ENCODE measurements at places on chromosomes 4 and X.
A peak's percentile ranks its signal among the peaks of the same experiment; 100 is the strongest.

GRCh38 chr4:6229095-6229494 is 28.7 kb upstream of the JAKMIP1 start:
- no peak for DNase-seq

GRCh38 chr4:123522646-123523045 is 126.1 kb downstream of the SPRY1 start:
- no peak for DNase-seq

DNA sequence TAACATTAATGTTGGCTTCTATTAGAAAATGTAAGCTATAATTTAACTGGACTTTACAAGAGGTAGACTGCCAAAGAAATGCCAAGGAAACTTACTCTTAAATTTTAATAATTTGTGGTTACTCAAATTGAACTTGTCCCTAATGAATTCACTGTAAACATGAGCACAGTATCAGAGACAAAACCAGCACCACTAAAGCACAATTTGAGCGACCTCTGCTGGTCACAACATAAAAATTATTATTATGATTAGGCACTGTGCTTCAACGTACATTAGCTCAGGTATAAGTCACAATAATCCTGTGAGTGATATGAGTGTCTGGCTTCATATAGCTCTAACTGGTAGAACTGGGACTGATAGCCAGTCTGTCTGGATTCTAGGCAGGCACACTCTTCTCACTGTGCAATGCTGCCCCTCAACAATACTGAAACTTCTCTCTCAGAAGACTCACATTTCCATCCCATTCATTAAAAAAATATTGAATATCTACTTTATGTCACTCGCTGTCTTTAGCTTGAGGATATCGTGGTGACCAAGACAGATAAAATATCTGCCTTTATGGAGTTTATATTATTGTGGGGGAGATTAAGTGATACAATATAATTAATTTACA is 8.0 kb downstream of the NUDT6 start:
- DNase-seq = no peak

GRCh38 chr4:112895811-112896608 is 153.4 kb upstream of the ANK2 start:
- peak; percentile 20 for DNase-seq

GRCh38 chr4:118683513-118683912 is 1.7 kb upstream of the METTL14 start:
- no peak for DNase-seq

DNA sequence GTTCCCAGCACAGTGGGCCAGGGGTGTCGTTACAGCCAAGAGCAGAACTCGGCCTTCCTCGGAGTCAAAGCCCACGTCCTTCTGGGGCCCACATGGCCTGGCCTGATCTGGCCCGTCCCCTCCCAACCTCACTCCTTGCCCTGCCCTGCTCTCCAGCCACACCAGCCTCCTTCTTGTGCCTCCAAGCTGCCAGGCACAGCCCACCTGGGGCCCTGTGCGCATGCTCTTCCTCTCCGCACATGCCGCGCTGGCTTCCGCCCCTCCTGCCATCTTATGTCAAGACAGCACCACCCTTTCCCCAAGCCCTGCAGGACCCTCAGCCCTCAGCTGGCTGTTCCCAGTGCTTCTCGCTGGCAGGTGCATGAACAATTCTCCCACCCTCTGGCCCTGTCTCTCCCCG is 6.8 kb downstream of the HAUS7 start:
- DNase-seq = no peak

DNA sequence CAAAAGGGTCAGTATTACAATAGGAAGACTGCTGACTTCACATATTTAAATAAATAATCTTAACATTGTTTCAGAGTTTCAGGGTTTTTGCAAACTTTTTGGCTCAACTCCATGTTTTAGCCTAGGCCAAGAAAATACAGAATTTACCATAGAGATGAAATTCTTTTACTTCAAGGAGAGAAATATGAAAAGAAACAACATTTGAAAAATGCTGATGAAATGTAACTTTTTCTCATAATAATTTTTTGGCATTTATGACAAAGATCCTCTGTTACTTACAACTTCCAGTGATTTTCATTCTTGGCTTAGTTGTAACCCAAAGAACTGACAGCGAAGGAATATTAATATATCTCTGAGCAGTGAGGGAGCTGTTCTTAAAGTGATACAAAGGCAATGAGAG is 316.1 kb upstream of the EMCN start:
- no peak for DNase-seq

DNA sequence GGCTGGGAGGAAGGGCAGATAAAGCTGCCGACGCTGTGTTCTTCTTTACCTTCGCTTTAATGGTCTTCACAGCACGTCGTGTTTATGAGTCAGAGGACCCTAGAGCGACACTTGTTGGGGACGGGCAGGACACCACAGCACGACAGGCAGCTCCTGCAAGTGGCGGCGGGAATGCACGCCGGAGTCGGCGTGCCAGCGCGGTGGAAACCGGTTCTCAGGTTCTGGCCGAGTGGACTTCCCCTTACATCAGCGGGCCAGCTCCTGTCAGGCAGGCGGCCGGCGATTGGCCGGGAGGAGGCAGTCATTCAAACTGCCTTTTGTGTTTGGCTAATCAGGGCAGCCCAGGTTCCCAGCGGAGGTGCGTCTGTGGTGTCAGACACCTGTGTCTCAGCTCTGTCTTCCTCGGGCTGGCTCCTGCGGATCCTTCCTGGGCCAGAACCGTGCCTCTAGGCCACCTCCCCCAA is 150.9 kb downstream of the SHROOM3 start:
- peak; percentile 70 for DNase-seq

GRCh38 chr4:170090352-170091052 is 746 bp upstream of the AADAT start:
- no peak for DNase-seq

- DNase-seq = no peak
Observed at GRCh38 chr4:6404611-6405396, 67.6 kb downstream of the PPP2R2C start.

GRCh38 chr4:19721587-19721986 is 530.1 kb upstream of the SLIT2 start:
- DNase-seq = no peak

GRCh38 chr4:76036855-76037254 is 985 bp upstream of the CXCL11 start:
- DNase-seq = no peak

DNA sequence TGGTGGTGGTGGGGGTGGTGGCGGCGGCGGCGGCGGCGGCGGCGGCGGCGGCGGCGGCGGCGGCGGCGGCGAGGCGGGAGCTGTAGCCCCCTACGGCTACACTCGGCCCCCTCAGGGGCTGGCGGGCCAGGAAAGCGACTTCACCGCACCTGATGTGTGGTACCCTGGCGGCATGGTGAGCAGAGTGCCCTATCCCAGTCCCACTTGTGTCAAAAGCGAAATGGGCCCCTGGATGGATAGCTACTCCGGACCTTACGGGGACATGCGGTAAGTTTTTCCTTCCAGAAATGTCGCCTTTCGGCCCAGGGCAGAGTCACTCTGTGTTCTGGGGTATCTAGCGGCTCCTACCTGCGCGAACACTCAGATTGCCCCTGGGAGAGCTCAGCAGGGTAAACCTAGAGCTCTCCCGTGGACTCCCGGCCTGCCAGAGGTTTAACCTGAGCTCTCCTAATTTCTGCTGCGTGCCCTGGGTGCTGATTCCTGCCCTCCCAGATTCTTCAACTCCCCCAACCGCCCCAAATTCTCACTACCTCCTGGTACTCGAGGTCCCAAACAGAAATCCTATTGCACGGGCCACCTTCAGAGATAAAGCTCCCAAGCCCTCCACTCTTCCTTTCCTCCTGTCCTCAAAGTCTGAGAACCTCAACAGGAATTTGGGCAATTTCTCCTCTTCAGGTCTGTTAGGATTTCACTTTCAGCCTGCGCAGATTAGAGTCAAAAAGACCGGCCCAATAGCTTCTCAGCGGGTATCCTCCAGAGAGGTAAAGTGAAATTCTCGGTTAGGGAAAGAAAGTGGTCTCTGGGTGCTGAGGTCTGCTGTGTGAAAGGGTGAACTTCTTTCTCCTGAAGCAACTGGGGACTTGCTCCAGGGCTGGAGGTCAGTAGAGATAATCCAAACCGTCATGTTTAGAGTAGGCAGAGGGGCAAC is 2.9 kb downstream of the AR start:
- DNase-seq = no peak

DNA sequence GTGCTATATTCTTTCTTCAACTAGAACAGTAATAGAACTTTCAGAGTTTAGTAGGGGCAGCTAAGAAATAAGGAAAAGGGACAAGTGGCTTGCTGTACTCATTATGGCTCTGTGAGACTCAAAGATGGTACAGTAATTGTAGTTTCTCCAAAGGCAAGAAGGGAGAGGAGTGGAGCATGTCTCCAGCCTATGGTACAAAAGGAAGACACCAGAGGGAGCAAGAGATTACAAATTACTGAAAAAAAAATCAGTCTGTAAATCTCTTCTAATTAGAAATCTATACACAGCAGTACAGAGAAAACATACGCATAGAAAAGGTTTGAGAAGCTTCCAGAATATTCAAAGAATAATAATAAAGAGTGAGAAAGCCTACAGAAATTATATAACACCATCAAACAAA is 61.4 kb downstream of the KLHL4 start:
- no peak for DNase-seq

- DNase-seq = no peak
Observed at GRCh38 chr4:84920617-84921016, 45.9 kb downstream of the WDFY3 start.

DNA sequence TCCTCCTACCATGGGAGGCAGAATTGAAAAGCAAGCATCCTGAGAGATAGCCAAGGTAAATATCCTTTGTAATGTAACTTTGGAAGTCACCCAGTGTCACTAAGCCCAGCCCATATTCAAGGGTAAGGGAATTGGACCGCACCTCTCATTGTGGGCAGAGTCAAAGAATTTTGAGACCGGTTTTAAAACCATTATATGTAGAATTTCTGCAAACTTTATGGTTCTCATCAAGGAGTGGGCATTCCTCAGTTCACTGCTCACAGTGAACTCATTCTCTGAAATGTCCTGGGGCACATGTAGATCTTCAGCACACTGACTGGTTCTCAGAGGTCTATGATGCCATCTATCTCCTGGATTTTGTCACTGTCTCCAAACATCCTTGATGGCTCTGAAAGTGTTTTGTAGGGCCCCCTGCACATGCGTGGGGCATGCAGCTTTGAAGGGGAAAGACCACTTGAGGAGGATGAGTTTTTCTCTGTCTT is 35.3 kb upstream of the CHRNA9 start:
- DNase-seq = no peak

DNA sequence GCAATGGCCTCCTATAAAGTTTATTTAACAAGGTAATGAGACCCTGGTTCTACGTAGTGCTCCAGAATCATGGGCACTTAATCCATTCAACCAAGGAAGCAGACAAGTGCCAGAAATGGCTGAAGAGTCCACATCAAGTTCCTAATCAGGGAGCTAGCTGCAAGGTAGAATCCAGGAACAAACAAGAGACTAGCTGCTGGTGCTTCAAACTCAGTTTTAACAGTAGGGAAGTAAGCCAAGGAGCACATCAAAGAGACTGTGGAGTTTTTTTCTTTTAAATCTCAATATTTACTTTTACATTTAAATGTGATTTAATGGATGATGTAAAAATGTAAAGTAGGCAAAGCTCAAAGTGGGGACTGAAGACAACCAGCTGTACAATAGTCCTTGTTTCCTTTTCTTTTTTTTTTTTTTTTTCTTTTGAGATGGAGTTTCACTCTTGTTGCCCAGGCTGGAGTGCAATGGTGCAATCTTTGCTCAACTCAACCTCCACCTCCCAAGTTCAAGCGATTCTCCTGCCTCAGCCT is 630.4 kb downstream of the CCSER1 start:
- no peak for DNase-seq

GRCh38 chr4:162499478-162499877 is 335.7 kb upstream of the FSTL5 start:
- DNase-seq = no peak

GRCh38 chr4:138204507-138204906 is 37.6 kb downstream of the SLC7A11 start:
- no peak for DNase-seq

GRCh38 chr4:48329976-48330375 is 11.4 kb upstream of the SLAIN2 start:
- DNase-seq = no peak

- no peak for DNase-seq
Observed at GRCh38 chrX:28590396-28590795, 3.1 kb downstream of the IL1RAPL1 start.
